NCI-H345 (cell line): ENCODE measurements at places on chromosomes 6 and 20.
A peak's percentile ranks its signal among the peaks of the same experiment; 100 is the strongest.

- DNase-seq, result no peak
Measured at GRCh38 chr6:75188221-75188925, 17.5 kb downstream of the COL12A1 start.

- DNase-seq, result peak; percentile 29
Measured at GRCh38 chr6:106360989-106361430, 493 bp downstream of the CRYBG1 start.

DNA sequence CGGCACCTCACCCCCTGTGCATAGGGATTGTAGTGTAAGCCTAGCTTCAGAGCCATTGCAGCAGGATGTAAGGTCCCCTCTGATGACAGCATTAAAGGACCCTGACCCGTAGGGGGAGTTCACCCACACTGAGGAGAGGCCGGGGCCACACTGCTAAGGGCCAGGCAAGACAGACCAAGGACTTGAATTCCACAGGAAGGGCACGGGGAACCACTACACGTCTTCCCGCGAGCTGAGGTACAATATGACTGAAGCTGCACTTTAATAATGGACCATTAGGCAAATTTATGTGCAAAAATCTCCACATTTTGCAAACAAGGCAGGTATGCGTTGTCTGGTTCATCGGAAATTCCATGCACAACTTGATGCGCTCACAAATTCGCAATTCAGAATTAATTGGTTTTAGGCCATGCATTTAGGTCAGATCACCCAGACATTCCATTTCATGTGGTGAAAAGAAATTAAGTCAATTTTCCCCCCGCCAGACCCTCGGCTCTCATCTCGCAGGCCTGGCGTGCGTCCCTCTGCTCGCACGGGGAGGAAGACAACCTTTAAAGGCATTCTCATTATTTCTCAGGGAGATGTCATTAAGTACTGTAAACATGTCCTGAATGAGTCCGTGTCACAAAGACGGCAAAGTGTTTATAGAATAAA lies 111.8 kb downstream of the FOXA2 start:
- DNase-seq, result no peak

GRCh38 chr6:129440691-129441090 lies 269.3 kb downstream of the ARHGAP18 start:
- DNase-seq, result no peak

- DNase-seq, result no peak
Measured at GRCh38 chr6:33392979-33393378, 1.4 kb downstream of the KIFC1 start.

DNA sequence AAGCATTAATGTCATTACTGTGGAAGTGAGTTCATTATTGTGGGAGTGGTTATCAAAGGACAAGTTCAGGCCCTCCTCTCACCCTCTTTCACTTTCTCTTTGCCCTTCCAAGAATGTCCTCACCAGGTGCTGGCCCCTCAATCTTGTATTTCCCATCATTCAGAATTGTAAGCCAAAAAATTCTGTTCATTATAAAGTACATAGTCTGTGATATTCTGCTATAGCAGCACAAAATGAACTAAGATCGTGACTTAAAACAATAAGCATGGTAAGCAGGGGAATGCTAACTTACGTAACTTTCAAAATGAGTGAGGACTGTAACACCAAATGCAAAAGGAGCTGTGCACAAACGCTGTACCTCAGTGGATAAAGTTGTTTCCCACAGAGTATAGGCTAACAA lies 515.7 kb upstream of the BTBD3 start:
- DNase-seq, result no peak

GRCh38 chr20:32449057-32449889 lies 91.1 kb downstream of the ASXL1 start:
- DNase-seq, result no peak

GRCh38 chr6:163243083-163243482 lies 171.4 kb upstream of the QKI start:
- DNase-seq, result no peak
